ENCODE measurements at places on chromosomes 3 and 15.

GRCh38 chr3:183634707-183635106 lies 716 bp upstream of the KLHL24 start:
- no peak for DNase-seq

DNA sequence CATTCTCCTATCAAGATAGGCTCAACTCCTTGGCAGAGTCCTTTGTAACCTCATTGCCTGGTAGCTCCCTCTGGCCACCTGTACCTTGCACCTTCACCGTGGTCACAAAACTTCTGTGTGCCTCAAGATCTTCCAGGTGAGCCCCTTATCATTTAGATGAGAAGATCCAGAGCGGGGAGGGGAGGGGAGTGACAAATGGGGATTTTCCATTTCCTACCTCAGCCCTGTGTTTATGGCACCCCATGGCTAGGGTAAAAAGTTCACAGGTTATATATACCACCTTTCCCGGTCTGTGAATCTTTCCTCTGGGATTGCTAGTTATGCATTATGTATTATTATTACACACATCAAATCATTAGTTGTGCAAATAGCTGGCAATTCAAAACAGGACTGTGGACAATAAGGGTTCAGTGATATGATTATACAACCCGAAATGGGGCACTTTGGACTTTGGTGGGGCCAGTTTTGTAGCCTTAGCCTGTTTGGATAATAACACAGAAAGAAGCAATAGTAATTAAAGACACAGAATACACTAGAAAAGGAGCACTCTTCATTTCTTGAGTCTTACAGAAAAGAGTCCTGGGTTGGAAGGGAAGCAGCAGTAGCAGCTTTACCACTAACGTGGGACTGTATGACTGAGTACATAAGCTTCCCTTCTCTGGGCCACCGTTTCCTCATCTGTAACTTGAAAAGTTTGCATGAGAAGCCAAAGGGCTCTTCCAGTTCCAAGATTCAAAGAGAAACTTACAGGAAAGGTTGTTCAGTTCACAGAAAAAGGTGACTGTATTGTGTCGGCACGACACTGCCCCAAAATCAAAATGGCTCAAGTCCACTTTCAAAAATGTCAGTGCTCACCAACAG lies 7.1 kb downstream of the TLE3 start:
- no peak for DNase-seq

DNA sequence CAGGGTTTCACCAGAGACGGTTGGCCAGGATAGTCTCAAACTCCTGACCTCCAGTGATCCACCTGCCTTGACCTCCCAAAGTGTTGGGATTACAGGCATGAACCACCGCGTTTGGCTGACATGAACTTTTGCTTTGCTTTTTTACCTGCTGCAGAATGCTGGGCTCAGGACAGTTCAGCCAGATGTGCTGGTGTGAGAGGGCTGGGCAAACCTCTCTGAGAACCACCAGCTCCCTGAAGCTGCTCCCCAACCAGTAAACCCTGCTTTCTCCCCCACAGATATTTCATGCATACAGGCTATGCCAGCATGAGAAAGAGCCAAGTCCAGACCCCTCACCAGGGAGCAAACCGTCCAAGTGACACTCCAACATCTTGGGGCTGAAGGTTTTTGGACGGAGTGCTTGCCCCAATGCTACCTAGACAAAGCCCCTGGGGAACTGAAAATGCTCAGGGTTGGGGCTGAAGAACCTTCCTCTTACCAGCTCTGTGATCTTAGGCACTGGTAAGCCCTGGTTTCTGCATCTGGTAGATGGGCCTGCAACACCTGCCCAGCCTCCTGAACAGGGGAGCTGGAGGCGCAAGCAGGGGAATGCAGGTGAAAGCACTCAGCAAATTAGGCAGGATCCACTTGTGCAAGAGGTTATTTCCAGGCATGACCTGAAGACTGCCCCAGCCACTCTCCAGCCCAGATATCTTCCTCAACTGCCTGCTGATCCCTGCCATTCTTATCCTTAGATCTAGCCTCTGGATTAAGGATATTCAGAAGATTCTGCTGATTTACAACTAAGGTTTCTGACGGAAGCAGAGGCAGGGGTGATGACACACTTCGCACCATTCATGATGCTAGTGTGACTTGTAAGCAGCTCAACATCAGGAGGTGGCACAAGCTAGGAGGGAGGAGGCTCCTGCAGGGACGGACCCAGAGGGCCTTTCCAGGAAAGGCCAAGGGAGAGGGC lies 78.8 kb downstream of the TLE3 start:
- no peak for DNase-seq

GRCh38 chr3:36244728-36245127 lies 135.6 kb upstream of the STAC start:
- DNase-seq = no peak

GRCh38 chr3:120983841-120984240 lies 75.8 kb downstream of the STXBP5L start:
- no peak for DNase-seq

DNA sequence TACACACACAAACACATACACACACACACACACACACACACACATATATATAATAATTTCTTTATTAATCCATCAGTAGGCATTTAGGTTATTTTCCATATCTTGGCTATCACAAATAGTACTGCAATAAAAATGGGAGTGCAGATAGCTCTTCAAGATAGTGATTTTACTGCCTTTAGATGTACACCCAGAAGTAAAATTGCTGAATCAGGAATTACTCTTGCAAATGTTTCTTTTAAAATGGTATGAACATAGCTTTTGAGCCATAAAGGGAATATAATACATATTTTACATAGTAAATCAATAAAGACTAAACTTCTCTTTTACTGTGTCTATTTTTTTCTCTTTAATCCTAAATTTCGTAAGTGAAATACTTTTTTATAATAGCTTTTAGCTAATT lies 1251.1 kb downstream of the ZPLD1 start:
- no peak for DNase-seq

DNA sequence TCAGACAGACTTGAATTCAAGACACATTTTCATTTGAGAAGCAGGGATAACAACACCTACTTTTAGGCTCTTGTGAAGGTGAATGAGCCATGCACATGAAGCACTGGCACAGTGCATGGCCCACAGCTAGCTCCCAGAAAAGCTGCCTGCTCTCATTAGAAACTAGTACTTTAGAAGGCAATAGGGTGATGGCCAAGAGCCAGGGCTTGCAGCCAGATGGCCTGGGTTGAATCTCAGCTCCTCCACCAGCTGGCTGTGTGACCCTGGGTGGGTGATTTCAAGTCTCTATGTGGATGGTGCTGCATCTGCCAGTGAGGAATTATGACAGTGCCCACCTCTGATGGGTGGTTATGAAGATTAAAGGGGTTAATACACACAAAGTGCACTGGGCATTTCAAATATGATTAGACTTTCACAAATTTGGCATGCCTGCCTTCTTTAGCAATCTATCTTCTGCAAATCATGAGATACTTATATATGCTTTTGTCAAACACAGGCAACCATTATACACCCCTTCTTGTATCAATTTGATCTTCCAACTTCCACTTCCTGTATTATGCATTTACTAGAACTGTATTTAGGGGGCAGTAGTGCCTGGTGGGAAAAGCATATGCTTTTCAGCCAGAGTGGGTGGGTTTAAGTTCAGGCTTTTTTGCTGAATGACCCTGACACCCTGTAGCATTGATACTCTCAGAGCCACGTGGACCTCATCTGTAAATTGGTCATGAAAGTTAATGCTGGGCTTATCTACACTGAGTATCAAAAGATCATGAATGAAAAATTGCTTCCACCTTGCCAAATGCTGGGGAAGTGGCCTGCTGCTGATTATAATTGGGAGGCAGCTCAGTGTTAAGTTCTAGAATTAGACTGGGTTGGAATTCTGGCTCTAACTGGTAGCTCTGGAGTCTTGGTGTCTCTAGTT lies 34.7 kb upstream of the RBP1 start:
- no peak for DNase-seq

DNA sequence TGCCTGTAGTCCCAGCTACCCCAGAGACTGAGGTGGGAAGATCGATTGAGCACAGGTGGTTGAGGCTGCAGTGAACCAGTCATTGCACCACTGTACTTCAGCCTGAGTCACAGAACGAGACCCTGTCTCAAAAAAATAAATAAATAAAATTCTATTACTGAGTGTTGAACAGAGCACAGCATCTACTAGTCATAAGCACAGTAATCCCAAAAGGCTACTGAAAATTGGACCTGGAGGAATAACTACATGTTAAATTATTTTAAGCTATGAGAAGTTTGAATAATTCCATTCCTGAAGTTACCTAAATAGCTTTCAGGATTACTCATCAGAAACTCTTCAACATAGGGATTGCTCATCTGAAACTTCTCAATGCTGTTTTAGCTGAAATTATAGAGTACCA lies 43.4 kb downstream of the ARMC8 start:
- no peak for DNase-seq

- DNase-seq = no peak
Observed at GRCh38 chr15:88430051-88430450, 37.1 kb downstream of the MRPL46 start.

GRCh38 chr15:29700296-29700695 lies 122.0 kb downstream of the TJP1 start:
- DNase-seq = no peak

GRCh38 chr3:111695636-111696117 lies 100.5 kb upstream of the ZBED2 start:
- DNase-seq = no peak

- no peak for DNase-seq
Observed at GRCh38 chr3:96970211-96970610, 155.8 kb downstream of the EPHA6 start.

DNA sequence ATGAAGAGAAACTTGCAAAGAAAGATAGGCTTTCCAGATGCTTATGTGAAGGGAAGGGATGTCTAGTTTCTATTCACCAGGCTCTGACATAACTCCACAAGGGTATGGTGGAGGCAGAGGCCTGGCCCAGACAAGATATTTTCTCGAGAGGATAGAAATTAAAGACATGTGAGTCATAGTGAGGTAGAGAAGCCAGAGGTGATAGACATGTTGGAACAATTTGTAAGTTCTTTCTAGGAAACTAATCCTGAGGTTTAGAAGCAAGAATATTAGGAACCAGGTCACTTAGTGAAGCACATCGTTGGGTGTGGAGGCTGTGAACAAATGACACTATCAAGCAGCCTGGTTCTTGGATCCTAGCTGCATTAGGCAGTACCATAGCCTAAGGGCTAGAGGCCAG lies 176.9 kb downstream of the BBX start:
- no peak for DNase-seq

- no peak for DNase-seq
Observed at GRCh38 chr15:77418391-77418965, 1.4 kb downstream of the PEAK1 start.

- DNase-seq = no peak
Observed at GRCh38 chr15:70156671-70157271, 59.1 kb upstream of the TLE3 start.

- no peak for DNase-seq
Observed at GRCh38 chr15:77296773-77297337, 123.0 kb downstream of the PEAK1 start.

GRCh38 chr3:126442094-126442855 lies 33.4 kb downstream of the ZXDC start:
- DNase-seq = no peak

Measured in DND-41 (cell line).